ENCODE measurements at places on chromosomes 4 and X.

DNA sequence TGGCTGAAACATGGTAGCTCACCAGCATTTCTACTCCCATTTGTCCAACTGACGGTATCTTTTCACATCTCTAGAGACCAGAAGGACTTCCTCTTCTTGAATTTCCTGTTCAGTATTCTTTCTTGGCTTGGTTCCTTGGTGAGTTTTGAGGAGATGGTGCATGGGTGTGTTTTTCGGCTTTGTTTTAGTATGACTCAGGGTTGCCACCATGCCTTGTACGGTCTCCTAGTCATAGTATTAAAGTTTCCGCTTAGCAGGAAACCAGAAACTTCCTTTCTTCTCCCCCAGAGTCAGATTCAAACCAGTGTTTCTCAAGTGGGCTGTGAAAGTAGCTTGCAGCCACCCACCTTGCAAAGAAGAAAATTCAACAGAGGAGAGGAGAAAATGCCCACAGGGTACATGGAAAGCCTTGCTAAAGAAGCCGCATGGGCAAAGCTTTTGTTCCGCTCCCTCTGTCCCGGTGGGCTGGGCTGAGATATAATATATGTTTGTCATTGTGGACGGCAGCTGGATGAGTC is 5.7 kb downstream of the CD99 start:
- DNase-seq = peak; percentile 36

GRCh38 chrX:9316096-9316495 is 148.8 kb upstream of the TBL1X start:
- DNase-seq = no peak

DNA sequence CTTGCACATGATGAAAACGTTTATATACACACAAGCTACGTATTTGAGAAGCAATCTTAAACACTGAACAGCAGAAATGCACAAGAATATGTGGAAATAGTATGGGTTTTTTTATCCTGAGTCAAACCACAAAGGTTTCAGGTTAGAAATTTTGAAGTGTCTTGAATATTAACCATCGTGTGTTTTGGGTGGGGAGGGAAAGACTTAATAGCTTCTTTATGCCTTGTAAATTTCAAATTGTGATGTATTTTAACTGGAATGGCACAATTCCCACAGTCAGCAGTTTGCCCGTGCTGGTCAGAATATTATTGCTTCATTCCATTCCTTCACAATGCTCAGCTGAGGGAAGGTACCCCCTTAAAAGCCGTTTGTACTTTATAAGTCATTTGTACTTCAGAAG is 67.4 kb upstream of the WDR1 start:
- DNase-seq = no peak

DNA sequence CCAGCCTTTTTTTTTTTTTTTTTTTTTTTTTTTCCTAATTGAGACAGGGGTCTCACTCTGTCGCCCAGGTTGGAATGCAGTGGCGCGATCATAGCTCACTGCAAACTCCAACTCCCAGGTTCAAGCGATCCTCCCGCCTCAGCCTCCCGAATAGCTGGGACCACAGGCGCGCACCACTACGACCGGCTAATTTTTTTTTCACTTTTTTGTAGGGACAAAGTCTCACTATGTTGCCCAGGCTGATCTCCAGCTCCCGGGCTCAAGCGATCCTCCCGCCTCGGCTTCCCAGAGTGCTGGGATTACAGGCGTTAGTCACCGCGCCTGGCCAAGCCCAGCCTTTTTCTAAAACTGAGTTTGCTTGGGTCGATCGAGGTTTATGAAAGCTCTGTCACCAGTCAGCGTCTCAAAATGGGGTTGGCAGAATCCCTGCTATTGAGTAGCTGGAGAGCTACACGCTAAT is 1.3 kb upstream of the OTUD5 start:
- DNase-seq = no peak

DNA sequence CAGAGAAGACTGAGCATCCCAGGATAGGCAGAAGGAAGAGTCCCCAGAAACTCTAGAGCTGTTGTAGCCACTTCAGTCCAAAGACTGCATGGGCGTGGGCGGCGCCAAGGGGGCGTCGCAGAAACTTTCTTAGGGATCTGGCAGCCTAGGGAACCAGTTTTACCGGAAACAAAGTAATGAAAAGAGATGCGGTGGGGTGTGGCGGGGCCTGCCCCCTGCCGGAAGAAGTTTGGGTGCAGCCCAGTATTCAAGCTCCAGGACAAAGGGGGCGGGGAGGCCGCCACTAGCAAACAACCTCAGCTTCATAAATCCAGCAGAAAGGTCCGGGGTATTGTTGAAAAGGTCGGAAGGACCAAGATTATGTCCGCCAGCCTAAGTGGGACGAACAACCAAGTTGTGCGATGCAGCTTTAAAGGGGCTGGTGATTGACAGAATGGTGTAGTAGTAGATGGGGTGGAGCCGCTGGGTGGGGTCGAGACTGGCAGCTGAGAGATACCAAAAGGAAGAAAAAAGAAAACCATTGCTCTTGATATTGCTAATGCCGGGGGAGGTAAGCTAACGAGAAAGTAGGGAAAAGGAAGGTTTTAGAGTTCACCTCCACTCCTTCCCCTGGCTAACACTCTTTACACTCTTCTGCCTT is 190.5 kb downstream of the RRAGB start:
- DNase-seq = peak; percentile 9

DNA sequence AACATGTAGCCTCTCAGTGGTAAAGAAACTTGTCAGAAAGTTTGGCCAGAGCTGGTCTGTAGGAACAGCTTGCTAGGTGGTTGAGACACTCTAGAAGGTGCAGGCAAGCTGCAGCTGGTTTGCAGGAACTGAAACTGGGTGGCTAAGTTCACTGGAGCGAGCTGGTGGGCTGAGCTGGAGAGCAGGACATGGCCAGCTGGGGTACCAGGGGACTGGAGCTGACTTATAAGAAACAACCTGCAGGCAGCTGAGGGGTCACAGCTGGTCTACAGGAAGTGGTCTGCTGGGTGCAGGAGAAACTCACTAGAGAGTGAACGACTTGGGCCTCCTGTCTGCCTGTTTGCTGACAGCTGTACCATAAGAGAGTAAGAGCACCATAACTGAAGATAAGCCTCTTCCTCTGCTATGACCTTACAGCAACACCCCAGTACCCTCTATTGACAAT is 157.1 kb upstream of the LNX1 start:
- DNase-seq = no peak

DNA sequence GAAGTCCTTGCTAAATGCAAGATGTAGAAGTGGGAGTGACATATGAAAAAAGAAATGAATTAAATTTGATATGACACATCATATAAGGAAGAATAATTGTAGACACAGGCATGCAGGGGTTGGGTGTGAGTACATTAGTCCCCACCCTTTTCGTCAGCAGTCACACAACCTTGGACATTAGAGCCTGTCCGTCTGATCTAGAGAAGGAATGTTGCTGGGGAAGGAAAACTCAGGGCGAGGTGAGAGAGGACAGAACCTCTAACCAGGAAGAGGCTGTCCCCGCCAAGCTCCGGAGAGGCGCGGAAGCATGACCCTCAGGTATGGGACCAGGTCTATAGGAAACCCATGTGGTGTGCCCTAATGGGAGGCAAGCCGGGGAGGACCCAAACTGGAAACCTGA is 102.1 kb downstream of the RELL1 start:
- DNase-seq = no peak

DNA sequence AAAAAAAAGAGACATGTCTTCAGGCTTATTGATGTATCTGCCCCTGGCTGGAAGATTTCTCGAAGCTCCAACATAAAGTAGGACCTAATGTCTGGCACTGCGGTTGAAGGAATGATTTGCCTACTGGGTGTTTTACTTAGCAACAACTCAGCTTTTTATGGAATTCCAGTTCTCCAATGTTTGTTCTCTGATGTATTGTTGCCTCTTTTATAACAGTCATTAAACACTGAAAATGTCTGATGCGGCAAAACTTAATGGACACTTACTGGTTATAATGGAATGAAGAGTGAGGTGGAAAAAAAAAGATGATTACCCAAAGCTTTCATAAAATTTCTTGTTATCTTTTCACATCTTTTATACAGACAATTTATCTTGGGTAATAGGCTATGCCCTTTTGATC is 75.6 kb upstream of the ZFP42 start:
- no peak for DNase-seq

- DNase-seq = no peak
Measured at GRCh38 chrX:77595848-77596247, 148.7 kb downstream of the FGF16 start.

DNA sequence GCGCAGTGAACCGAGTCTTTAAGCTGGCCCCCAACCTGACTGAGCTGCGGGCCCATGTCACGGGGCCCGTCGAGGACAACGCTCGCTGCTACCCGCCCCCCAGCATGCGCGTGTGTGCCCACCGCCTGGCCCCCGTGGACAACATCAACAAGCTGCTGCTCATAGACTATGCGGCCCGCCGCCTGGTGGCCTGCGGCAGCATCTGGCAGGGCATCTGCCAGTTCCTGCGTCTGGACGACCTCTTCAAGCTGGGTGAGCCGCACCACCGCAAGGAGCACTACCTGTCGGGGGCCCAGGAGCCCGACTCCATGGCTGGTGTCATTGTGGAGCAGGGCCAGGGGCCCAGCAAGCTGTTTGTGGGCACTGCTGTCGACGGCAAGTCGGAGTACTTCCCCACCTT is 2.2 kb downstream of the PLXNA3 start:
- DNase-seq = no peak

DNA sequence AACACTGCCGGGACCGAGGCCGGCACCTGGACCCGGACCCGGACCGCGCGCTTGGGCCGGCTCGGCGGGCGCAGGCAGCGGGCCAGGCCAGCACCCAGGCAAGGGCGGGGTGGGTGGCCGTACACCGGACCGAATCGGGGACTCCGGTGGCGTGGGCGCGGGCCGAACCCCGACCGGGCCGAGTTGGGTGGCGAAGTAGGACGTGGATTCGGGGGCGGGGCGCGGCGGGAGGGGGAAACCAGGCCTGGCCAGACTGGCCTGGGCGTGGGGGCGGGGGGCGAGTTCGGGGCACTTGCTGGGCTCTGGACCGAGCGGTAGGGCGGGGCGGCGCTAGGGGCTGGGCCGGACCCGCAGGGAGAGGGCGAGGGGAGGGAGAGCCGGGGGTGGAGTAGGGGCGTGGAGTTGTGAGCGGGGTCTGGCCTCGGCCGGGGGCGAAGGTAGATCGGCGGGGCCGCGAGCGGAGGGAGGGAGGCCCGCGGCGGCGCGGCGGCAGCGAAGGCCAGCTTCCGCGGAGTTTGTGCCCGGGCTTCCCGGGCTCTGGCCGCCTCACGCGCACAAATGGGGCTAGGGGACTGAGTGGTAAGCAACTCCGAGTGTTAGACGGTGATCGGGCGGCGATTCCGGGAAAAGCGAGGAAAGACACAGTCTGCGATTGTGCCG is 1.8 kb upstream of the BCORL1 start:
- no peak for DNase-seq

DNA sequence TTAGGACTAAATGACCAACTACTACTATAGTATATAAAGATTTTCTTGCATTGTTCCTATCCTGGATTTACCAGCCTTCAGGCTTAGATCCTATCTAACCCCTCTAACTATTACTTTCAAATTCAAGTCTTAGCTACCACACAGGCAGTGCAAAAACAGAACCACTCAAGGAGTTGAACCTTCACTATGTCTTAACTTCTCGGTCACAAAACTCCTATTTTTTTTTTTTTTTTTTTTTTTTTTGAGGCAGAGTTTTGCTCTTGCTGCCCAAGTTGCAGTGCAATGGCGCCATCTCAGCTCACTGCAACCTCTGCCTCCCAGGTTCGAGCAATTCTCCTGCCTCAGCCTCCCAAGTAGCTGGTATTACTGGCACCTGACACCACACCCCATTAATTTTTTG is 6.3 kb upstream of the FAM200B start:
- DNase-seq = no peak

- no peak for DNase-seq
Measured at GRCh38 chr4:147360301-147360700, 120.6 kb upstream of the EDNRA start.

DNA sequence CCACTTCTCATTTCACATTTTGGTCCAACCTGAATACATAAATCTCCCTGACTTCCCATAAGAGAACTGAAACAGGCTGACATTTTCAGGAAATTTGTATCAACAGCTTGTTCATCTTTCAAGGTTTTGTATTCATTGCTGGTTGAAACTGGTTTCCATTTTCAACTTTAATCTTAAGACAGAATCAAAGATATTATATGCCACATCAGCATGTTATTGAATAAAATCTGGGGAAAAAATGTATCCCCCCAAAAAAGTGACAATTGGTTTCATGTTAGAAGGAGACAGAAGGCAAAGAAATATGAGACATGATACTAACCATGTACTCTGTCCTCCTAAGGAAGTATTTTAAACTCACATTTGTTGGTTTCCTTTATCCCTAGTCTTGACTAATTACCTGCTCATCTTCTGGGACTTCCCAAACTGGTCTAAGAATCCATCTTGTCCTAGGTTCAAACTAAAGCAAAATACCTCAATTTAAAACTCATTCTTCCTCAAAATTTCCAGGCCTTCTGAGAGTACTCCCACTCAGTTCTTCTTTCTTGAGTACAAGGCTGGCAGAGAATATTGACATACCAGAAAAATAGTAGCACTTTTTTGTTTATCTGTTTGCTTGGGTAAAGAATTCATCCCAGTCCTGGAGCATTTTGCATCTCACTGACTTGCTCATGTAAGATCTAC is 3.1 kb upstream of the ANTXR2 start:
- no peak for DNase-seq

DNA sequence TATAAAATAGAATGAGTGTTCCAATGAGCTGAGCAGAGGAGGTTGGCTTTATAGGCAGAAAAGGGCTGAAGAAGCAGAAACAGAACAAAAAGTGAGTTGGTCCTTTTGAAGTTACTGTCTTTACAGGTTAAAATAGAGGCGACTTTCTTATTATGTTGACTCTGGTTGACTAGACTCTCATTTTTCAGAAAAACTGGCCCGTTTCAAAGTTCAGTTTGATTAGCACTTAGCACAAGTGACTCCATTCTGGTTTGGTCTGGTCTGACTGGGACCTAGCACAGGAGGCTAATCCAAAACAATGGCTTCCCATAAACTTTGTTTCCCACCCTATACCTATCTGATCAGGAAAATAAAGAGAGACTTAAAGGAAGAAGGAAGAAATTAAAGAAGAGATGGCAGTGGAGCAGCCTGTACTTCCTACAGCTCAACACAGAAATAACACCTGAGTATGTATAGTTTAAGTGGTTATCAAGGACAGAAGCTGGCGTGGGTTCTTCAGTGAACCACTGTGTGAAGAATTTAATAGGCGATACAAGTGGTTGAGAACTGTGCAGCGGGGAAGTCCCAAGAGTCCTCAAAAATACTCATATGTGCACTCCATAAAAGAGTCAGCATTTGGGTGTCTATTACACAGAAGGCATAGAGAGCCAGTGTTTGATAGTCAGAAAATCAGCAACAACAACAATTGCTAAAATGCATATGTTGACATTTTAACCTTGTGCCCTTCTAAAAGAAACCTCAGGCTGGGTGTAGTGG is 554.8 kb upstream of the HTR2C start:
- no peak for DNase-seq

DNA sequence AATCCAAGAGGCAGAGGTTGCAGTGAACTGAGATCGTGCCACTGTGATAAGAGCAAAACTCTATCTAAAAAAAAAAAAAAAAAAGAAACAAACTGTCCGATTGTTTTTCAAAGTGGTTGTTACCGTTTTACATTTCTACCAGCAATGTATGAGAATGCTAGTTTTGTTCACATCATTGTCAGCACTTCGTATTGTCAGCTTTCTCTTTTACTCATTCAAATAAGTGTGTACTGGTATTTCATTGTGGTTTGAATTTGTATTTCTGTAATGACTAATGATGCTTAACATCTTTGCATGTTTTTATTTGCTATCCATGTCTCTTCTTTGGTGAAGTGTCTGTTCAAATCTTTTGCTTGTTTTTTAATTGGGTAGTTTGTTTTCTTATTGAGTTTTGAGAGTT is 65.8 kb downstream of the GPR101 start:
- DNase-seq = no peak

GRCh38 chr4:152344001-152344400 is 191.9 kb downstream of the FBXW7 start:
- no peak for DNase-seq

All from activated CD4-positive, alpha-beta T cell treated with anti-CD3 and anti-CD28 coated beads for 1 hour (primary cell).